ENCODE measurements at places on chromosomes 6 and 20. TPM values are rescaled to one million over a fixed set of nuclear protein-coding genes. Genes with fewer than 3 reads are reported as not detected.
A peak's percentile ranks its signal among the peaks of the same experiment; 100 is the strongest.

DNA sequence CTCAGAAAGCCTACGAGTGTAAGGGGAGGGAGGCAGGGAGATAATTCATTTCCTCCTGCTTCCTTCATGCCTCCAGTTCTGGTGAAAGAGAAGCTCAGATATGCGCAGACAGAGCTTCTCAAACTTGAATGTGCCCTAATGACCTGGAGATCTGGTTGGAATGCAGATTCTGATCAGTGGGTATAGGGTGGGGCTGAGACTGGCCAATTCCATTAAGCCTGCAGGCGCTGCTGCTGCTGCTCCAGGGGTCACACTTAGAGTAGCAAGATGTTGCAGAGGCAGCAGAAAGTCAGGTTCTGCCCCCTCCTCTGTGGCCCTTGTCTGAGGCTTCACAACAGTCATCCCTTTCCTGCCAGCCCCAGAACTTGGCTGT lies 161.0 kb downstream of the DHX35 start:
- H3K36me3 ChIP-seq, result no peaks in the 10 kb centered on the region
- H3K27ac ChIP-seq, result no peak overlapping the region
- H3K27me3 ChIP-seq, result no peaks in the 10 kb centered on the region

DNA sequence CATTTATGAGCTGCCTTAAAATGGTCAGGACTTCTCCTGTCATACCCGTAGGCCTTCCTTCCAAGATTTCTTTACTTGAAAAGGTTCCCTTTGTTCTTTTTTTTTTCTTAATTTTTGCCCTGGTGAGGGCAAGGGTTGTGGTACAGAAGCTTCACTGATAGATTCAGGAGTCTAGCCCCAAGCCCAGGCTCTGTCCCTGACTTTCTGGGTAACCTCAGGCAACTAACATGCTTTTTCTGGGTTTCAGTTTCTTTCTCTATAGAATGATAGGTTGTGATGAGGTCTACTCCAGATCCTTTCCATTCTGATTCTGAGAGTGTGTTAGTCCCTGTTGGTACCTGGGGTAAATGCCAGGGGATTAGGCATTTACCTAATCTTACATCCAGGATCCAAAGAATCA lies 21.2 kb downstream of the SNPH start:
- no peaks in the 10 kb centered on the region for H3K27me3 ChIP-seq
- no peaks in the 10 kb centered on the region for H3K4me1 ChIP-seq
- H3K27ac ChIP-seq, result no peak overlapping the region
- no peak for DNase-seq
- no peak overlapping the region for H3K4me3 ChIP-seq

DNA sequence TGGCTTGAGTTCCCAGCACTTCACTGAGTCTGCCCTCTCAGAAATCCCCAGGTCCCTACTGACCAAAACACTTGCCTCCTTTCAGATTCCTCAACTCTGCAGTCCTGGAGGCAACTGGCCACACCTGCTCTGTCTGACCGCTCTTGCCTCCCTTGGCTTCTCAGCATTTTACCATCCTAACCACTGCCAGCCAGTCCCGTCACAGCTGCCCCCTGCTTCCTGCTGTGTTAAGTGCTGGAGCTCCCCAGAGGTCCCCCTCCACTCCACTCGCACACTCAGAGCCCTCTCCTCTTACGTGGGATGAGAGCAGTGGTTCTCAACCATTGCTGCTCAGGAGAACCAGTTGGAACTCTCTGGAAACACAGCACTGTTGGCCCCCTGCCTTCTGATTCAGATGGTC lies 20.5 kb downstream of the ADAT2 start:
- no peak overlapping the region for H3K4me3 ChIP-seq
- H3K4me1 ChIP-seq, result peaks cover 3% of the 10 kb centered on the region
- no peak for DNase-seq
- no peak overlapping the region for H3K27ac ChIP-seq
- H3K36me3 ChIP-seq, result no peaks in the 10 kb centered on the region

TSBP1 gene
- not detected for total RNA-seq

DNA sequence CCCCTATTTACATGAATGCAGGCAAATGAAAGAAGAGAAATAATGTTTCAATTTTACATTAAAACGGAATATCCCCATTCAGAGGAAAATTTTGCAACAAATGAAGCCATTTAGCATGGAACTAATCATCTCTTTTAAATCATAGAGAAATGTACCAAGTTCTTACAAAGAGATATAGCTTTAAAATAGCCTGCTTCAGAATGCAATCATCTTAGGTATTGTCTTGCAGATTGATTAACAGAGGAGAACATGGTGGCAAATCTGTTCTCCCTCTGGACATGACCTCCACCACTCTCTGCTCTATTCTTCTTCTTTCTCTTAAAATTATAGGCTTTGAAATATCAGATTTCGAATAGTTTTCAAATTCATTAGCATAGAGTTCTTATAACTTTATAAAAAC lies 155.7 kb upstream of the DTNBP1 start:
- no peak for DNase-seq
- no peak overlapping the region for H3K4me3 ChIP-seq
- no peak overlapping the region for H3K27ac ChIP-seq
- H3K36me3 ChIP-seq, result no peaks in the 10 kb centered on the region
- no peaks in the 10 kb centered on the region for H3K4me1 ChIP-seq

BICRAL gene
- total RNA-seq, result 6.9 TPM

CFAP61 gene
- 0.26 TPM for total RNA-seq

ANKRD66 gene
- not detected for total RNA-seq

- H3K36me3 ChIP-seq, result no peaks in the 10 kb centered on the region
- H3K27me3 ChIP-seq, result no peaks in the 10 kb centered on the region
- H3K4me3 ChIP-seq, result no peak overlapping the region
These were observed 29.0 kb upstream of the EEF1E1 start for GRCh38 chr6:8131265-8131897.

DNA sequence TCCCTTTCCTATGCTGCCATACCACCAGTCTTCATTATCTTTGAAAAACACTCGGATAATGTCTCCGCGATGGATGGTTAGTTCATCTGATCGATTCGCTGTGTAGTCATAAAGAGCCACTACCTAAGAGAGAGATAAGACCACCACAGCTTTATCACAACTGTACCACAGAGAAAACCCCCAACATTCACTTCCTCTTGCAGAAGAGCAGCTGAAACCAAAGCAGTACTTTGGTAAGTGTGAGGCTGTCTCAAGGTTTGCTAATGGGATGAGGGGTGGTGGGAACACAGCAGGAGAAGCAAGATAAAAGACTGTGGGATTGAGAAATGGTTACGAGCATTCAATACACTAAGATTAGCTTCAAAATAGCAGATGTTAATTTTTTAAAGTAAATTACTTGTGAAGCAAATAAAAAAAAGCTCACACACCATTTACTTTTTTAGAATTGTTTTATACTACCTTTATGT lies 142.1 kb downstream of the MYB start:
- H3K36me3 ChIP-seq, result no peaks in the 10 kb centered on the region
- no peak for DNase-seq
- H3K27ac ChIP-seq, result no peak overlapping the region
- H3K4me3 ChIP-seq, result no peak overlapping the region
- H3K4me1 ChIP-seq, result no peaks in the 10 kb centered on the region

- peak overlapping the region; percentile 59 for H3K27ac ChIP-seq
- H3K4me3 ChIP-seq, result no peak overlapping the region
- DNase-seq, result peak; percentile 56
- no peaks in the 10 kb centered on the region for H3K36me3 ChIP-seq
These were observed 137.0 kb downstream of the MRPL14 start for GRCh38 chr6:43990275-43990626.

- no peaks in the 10 kb centered on the region for H3K36me3 ChIP-seq
- no peak overlapping the region for H3K27ac ChIP-seq
- no peak for DNase-seq
- no peaks in the 10 kb centered on the region for H3K27me3 ChIP-seq
These were observed 347.8 kb upstream of the FLRT3 start for GRCh38 chr20:14685183-14685582.

DNA sequence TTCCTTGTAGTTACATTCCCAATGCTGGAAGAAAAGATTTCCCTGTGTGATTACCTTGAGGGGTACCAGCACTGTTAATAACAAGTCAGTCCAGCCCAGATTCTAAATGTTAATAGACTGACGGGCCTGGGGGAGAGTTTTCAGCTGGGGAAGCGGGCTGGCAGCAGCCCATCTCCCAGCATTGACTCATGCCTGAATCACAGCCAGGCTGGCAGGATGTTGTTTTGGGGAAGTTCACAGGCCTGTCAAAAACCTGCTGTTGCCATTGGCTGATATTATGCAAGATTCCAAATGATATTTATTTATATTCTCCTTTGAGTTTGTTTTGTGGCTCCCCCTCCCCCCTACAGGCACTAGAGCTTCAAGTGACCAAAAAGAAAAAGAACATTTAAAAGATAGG lies 213.9 kb upstream of the CNR1 start:
- H3K4me3 ChIP-seq, result no peak overlapping the region
- no peak overlapping the region for H3K27ac ChIP-seq
- H3K4me1 ChIP-seq, result peaks cover 2% of the 10 kb centered on the region
- H3K27me3 ChIP-seq, result no peaks in the 10 kb centered on the region
- peak; percentile 86 for DNase-seq

POU3F2 gene
- not detected for total RNA-seq

- H3K4me1 ChIP-seq, result peaks cover 6% of the 10 kb centered on the region
- H3K27me3 ChIP-seq, result no peaks in the 10 kb centered on the region
- H3K27ac ChIP-seq, result no peak overlapping the region
- no peaks in the 10 kb centered on the region for H3K36me3 ChIP-seq
- no peak for DNase-seq
These were observed 47.8 kb downstream of the GFOD1 start for GRCh38 chr6:13439644-13440043.

- no peak overlapping the region for H3K27ac ChIP-seq
- DNase-seq, result no peak
- H3K4me3 ChIP-seq, result no peak overlapping the region
- H3K4me1 ChIP-seq, result no peaks in the 10 kb centered on the region
- H3K36me3 ChIP-seq, result no peaks in the 10 kb centered on the region
These were observed 131.8 kb upstream of the BEND3 start for GRCh38 chr6:107246972-107247615.

DNA sequence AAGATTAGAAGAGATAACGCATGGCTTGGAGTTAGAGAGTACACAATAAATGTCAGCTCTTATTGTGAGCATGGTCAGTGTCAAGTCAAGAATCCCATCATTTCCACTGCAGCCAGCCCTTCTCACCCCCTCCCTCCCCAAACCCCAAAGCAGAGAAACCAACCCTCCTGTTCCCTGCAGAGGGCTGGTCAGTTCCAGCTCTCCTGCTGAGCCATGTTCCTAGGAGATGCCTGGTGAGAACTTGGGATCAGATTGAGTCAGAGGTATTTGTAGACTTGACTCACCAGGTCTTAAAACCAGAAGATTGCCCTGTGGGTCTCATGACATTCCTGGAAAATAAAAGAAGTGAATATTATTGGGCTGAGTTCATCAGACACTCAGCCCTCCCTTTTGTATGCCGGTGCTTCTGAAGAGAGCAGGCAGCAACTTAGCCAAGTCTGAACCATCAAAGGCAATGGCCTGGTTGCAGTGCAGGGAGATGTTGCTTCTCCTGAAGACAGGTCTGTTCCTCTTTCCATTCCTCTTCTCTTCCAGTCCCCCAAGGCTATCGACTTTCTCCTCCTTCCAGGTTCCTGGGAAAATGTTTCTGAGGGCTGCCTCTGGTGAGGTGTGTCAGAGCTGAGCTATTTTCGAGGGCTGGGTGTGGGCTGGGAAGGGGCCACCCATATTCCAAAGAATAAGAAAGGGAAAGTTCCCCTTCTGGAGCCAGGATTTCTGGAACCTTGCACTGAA lies 278.2 kb upstream of the SUPT3H start:
- peaks cover 49% of the 10 kb centered on the region for H3K4me1 ChIP-seq
- no peak overlapping the region for H3K4me3 ChIP-seq
- no peaks in the 10 kb centered on the region for H3K27me3 ChIP-seq
- peak; percentile 100 for DNase-seq
- H3K36me3 ChIP-seq, result no peaks in the 10 kb centered on the region

DNA sequence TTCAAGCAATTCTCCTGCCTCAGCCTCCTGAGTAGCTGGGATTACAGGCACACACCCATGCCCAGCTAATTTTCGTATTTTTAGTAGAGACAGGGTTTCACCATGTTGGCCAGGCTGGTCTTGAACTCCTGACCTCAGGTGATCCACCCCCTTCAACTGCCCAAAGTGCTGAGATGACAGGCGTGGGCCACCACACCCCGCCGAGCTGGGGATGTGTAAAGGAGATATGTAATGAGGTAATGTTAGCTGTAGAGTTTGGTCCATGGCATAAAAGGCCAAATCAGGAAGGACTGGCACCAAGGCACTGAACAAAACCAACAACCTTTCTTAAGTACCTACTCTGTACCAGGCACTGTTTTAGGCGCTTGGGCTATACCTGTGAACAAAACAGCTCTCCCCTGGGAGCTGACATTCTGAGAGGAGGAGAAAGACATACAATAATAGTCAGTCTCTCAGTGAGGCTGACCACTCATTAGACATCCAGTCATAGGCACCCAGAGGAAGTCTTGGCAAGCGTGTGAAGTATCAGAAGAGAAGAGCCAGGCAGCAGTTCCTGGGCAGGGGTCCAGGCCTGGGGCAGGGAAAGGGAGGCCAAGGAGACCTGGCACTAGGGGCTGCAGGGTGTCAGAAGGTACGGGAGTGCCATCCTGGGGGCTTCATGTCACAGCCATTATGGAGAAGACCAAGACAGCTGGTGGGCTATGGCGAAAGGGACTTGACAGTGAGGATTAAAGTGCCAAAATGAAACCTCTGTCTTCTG lies 164.8 kb upstream of the DTNBP1 start:
- H3K36me3 ChIP-seq, result no peaks in the 10 kb centered on the region
- no peak overlapping the region for H3K27ac ChIP-seq
- DNase-seq, result no peak
- H3K4me1 ChIP-seq, result no peaks in the 10 kb centered on the region

GRCh38 chr6:46734867-46735719 lies at the start of gene PLA2G7:
TSS of gene PLA2G7 (minus strand) at chr6:46735375. CDS start at chr6:46722891, 12,484 bp downstream.
- H3K4me1 ChIP-seq, result no peaks in the 10 kb centered on the region
- H3K27me3 ChIP-seq, result peaks cover 28% of the 10 kb centered on the region
- H3K4me3 ChIP-seq, result no peak within 1 kb of the TSS
- peak; percentile 16 for DNase-seq

DNA sequence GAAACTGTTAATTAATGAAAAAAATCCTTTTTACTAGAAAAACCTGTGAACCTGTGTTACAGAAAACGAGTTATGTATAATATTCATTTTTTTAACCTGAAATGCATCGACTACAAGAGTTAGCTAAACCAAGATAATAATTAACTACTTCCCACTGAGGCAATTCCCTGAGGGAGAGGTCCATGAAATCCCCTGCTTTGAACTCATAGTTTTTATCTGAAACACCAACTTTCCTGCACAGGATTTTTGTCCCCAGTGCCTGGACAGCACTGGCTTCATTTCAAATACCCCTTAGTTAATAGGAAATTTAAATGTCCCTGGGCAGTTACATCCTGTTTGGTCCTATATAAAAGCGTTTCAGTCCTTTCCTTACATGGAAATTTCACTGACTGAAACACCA lies at the start of gene OR14J1:
TSS of gene OR14J1 (plus strand) at position 386 of the 400 bp plus-strand sequence. CDS start 4,989 bp downstream, outside the sequence.
- no peak within 1 kb of the TSS for H3K27ac ChIP-seq
- no peaks in the 10 kb centered on the region for H3K4me1 ChIP-seq
- H3K36me3 ChIP-seq, result no peaks in the 10 kb centered on the region
- no peak within 1 kb of the TSS for H3K4me3 ChIP-seq

MACROD2 gene
- total RNA-seq, result 1.0 TPM

DNA sequence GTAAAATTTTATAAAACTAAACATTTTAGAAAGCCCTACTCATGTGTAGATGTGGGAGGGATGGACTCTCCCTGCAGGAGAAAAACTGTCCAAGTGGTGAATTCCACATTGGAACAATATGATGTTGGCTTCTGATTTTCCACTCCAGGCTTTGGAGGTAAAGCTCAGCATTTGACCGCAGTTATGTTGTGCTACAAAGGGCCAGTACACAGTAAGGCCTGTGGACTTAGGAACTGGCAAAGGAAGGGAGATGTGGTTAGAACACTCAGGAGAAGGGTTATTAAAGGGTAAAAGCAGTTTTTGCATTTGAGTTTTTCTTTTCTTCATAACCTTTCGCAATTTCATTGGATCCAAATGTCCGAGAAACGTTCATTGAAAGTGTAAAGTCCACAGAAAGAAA lies 150.3 kb upstream of the SASH1 start:
- peak overlapping the region; percentile 46 for H3K27ac ChIP-seq
- no peaks in the 10 kb centered on the region for H3K36me3 ChIP-seq
- no peaks in the 10 kb centered on the region for H3K27me3 ChIP-seq
- H3K4me3 ChIP-seq, result no peak overlapping the region

Measured in fibroblast of lung (primary cell).